ENCODE measurements at places on chromosomes 4 and X.

- no peak for DNase-seq
Observed at GRCh38 chr4:57156242-57156990, 46.2 kb upstream of the IGFBP7 start.

DNA sequence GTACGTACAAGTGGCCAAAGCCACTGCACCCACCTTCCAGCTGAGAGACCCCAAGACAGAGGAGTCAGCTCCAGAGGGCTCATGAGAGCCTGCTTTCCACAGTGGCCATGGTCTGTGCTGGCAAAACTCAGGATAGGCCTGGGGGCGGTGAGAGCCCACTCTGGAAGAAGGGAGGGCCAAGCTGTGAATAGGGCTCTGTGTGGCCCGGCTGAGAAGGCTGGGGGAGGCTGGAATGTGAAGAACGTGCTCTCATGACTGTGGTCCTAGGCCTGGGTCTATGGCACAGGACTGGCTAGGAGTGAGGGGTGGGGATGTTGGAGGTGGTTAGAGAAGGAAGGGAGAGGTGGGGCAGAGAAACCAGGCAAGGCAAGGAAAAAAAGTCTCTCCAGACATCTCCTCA is 13.3 kb downstream of the STARD8 start:
- DNase-seq: no peak

DNA sequence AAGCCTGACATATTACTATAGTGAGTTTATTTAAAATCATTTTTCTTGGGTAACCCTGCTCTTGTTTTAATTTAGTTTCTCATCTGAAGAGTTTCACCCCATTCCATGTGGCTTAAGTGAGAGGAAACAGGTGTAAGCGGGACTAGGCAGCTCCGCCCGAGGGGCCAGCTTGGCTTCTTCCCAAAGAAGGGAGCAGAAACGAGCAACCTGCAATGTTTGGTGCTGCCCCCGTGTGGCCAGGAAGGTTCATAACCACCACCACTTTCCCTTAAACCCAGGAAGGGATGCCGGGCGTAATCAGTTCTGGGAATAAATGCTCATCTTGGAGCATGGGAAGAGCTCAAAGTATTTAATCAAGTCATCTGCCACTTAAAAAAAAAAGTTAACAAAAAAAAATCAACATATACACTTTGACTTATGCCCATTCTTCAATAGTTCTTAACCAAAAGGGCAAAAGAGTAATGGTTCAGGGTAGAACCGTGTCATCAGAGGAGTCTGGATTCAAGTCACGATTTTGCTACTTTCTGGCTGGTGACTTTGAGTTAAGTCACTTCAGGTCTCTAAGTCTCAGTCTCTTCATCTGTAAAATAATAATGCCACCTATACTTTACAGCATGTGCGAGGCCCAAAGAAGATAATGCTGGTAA is 147.9 kb downstream of the NSUN7 start:
- peak; percentile 7 for DNase-seq

GRCh38 chrX:135396566-135396965 is 25.2 kb upstream of the SMIM10L2A start:
- DNase-seq: no peak

DNA sequence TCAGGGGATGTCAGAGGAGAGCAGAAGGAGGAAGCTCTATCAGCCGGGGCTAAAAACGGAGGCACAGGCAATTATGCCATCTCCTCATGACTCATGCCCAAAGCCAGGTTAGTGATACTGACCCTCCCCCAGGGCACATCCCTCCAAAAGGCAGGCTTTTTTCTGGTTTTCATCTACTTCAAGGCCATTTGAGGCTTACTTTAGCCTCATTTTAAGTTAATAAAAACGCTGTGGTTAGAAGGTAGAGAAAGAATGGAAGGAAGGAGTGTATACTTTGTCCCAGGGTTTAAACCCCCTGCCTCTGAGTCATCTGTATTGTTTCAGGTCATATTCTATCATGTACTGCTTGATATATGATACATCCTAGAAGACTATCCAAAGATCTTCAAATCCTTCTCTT is 89.7 kb upstream of the NDP start:
- no peak for DNase-seq

GRCh38 chrX:15931362-15931761 is 76.7 kb upstream of the AP1S2 start:
- no peak for DNase-seq

DNA sequence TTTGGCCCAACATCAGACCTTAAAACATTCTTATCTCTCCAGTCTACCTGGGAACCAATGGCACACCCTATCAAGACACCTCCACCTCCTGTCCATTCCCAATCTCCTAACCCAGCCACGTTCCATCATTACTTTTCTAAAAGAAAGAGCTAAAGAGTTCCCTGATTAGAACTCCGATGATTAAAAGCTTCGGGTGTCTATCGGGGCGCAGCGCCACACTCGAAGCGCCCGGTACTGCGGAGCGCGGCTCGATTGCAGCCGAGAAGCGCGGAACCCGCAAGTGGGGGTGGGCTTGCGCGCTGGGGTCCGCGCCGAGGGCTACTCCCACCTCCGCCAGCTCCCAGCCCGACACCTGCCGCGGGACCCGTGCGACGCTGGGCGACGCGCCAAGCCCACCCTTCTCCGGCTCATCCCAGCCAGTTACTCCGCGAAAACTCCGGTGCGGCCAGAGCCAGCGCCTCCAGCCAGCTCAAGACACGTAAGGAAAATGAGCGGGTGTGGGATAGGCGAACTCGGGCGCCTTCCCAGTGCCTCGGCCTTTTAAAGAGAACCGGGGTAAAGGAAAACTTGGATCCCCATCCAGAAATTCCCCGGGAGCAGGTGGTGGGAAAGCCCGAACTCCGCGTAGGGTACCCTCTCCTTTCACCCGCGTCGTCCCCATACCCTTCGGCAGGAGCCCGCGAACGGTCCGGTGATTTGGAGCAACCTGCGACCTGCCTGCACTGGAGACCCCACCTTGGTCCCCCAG is 593 bp downstream of the NPY1R start:
- no peak for DNase-seq
